Left kidney (tissue), 8 donors: ENCODE measurements at places on chromosomes 11 and 22.

- DNase-seq, result no peak
Measured at GRCh38 chr11:77479746-77480352, 6.0 kb upstream of the PAK1 start.

GRCh38 chr11:132717824-132718223 is 814.5 kb downstream of the OPCML start:
- no peak for DNase-seq

DNA sequence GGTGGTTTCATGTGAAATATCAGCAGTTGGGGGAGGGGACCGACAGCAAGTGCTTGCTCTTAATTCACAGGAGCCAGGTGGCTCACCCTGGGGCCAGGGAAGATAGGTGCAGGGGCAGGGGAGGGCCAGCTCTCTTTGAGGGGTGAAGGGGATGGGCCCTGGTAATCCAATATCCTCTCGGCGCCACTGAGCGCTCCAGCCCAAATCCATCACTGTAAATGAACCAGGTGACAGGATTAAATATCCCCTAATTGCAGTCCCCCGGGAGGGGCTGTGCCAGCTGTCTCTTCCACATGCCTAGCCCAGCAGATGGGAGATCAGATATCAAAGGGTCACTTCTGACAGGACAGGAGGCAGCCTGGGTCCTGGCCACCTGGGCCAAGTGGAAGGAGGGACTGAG is 531.8 kb upstream of the CADM1 start:
- peak; percentile 77 for DNase-seq

- DNase-seq, result peak; percentile 26
Measured at GRCh38 chr11:105689631-105690030, 79.8 kb downstream of the GRIA4 start.

GRCh38 chr11:72204886-72205285 is 11.7 kb upstream of the FOLR2 start:
- DNase-seq, result no peak

DNA sequence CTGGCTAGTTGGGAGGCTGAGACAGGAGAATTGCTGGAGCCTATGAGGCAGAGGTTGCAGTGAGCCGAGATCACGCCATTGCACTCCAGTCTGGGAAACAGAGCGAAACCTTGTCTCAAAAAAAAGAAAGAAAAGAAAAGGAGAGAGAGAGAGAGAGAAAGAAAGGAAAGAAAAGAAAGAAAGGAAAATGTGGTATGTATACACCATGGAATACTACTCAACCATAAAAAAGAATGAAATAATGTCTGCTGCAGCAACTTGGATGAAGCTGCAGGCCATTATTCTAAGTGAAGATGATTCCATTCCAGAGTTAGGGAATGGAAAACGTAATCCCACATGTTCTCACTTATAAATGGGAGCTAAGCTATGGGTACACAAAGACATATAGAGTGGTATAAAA is 30.8 kb downstream of the TTC28 start:
- no peak for DNase-seq

DNA sequence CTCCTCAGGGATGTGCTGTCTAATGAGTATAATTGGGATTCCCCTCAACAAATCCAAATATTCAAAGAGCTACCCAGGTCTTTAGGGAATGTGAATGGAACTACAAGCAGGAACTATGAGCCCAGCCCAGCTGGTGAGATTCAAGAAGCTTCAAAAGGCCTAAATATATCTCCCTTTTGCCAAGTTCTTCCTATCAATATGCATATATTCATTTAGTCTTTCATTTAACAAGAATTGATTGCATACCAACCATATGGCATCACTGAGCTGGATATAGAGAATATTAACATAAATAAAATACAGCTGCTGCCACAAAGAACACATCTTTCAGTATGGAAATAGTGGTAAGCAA is 58.9 kb upstream of the PRSS23 start:
- DNase-seq, result no peak

DNA sequence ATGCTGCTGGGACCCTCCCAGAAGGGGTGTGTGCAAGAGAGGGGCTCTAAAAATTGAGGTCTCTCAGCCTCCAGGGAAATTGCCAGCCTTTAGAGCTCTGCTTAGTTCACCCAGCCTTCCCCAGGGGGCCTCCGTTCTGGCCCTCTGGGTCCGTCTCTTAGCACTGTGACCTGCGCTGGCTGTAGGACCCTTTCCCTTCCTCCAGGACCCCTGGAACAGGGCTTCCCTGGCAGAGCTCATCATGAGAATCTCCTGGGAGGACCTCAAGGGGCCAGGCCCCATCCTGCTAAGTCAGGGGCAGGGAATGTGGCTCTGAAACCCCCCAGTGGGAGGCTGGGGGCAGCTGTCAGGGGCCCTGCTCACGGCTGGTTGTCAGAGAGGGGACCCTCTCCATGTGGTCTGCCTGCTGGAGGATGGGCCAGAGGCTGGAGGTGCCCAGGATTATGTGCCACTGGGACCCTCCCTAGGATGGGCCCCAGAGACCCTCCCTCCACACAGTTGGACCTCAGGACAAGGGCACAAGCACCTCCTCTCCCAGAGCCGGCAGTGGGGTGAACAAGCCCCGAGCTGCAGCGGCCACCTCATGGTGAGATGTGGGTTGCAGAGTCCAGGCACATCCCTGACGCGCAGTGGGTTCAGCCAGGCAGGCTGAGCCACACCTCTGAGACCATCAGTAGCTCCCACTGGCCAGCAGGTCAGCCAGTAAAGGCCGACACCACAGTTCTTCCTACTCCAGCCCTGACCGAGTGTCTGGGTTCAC is 27.1 kb upstream of the GAL start:
- no peak for DNase-seq

DNA sequence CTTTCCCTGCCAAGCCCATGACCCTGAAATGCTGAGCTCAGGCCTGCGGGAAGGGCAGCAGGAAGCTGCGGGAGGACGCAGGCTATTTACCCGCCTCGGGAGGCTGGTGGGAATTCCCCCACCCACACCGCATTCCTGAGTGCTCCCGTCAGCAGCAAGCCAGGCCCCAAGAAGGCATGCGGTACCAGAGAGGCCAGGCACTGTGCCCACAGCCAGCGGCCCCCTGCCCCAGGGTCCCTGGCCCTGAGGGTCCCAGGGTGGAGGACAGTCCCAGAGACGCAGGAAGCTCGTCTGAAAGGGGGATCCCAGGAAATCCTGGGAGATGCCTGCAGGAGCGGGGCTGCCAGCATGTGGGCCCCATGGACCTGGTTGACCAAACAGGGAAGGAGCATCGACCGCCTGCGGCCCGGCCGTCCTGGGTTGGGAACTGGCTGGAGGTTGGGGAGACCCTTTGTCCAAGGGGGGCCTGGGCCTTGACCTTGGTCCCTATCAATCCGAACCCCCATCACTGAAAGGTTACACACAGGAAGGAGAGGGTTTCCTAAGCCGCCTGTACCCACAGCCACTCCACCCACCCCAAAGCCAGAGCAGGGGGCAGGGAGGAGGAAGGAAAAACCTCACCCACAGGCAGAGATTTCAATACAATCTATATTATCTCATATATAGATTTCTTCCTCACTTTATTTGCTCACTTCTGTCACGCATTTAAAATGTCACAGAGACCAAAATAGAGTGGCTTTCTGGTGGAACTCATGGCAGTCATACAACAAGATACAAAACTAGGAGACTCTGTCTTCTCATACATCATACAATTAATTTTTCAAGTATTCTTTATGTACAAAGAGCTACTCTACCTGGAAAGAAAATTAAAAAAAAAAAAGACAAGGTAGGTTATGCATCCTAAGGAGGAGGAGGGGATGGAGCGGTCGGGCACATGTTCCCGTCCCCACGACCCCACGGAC is 17.1 kb downstream of the MAFF start:
- no peak for DNase-seq

DNA sequence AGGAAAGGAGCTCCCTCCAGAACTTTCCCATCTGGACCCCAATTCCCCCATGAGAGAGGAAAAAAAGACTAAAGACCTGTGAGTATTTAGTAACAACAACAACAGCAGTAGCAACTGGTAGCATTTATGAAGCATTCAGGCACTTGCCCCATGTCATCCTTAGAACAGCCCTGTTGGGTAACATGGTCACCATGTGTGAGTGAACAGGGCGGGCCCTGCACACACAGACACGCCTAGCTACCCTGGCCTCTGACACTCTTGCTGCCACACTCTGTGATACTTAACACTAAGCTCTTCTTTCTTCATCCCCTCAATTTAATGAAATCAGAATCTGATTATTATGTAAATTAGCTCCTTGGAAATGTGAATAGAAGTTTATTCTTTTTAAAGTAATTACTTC is 26.1 kb upstream of the SLC25A18 start:
- no peak for DNase-seq

- no peak for DNase-seq
Measured at GRCh38 chr22:23512348-23512705, 67.8 kb downstream of the IGLL1 start.

- no peak for DNase-seq
Measured at GRCh38 chr11:67376063-67376820, 2.8 kb upstream of the CLCF1 start.

GRCh38 chr11:114250993-114251814 is 45.0 kb upstream of the NNMT start:
- no peak for DNase-seq

DNA sequence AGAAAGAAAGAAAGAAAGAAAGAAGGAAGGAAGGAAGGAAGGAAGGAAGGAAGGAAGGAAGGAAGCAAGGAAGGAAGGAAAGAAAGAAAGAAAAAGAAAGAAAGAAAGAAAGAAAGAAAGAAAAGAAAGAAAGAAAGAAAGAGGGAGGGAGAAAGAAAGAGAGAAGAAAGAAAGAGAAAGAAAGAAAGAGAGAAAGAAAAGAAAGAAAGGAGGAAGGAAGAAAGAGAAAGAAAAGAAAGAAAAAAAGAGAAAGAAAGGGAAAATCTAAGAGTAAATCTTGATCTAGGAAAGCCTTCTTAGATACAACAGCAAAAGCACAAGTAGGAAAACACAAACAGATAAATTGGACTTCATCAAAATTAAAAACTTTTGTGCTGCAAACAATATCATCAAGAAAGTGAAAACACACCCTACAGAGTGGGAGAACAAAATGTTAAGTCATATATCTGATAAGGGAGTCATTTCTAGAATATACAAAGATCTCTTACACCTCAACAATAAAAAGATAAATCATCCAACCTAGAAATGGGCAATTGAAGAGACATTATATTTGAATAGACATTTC is 116.8 kb upstream of the FGF3 start:
- no peak for DNase-seq

- DNase-seq, result peak; percentile 64
Measured at GRCh38 chr11:13140028-13140870, 131.1 kb downstream of the RASSF10 start.

DNA sequence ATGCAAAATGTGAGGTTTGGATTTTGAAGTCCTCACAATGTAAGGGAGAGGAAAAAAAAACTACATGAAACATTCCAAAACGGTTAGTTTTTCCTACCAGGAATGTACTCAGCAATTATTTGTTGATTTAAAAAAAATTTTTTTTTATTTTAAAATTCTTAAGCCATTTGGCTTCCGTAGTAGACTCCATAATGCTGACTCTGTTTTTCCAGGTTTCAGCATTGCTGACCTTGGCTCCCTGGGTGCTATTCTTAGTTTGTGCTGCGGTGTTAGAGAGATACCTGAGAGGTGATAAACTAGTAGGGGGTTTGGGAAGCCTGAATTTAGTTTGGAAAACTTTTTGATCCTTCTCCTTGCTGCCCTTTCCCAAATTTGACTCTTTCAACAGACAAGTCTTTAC is 10.6 kb downstream of the STT3A start:
- DNase-seq, result no peak

DNA sequence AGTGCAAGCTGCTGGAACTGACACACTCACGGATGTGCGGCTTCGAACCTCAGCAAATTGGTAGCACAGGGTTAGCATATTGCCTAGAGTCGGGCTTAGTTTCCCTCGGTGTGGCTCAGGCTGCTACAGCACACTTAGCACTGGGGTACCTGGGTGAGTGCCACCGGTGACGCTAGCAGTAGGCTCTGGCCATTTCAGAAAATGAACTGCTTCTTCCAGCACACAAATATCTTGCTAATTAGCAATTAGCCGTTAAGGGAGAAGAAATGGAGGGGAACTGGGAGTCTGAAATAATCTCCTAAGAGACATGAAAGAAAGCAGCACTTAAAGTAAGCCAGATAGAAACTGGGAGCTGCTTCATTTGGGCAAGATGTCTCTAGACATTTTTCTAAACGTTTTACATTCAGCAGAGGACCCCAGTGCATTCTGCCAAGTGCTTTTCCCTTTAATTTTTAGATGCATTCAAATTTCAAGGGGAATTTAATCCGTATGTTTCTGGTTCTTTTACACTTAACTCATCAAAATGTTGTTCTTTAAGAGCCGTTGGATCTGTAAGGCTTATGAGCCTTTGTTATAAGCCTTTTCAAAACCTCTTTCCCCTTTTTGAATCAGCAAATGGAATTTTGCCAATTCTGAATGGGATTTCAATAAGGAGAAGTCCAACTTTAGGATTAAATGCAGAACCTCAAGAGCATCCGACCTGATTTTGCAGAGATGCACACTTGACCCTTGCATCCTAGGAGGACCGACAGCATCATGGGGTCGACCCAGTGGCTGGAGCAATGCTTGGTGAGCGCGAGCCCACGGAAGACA is 708.1 kb downstream of the NTM start:
- no peak for DNase-seq

- no peak for DNase-seq
Measured at GRCh38 chr22:29233277-29233877, 27.7 kb downstream of the EMID1 start.

DNA sequence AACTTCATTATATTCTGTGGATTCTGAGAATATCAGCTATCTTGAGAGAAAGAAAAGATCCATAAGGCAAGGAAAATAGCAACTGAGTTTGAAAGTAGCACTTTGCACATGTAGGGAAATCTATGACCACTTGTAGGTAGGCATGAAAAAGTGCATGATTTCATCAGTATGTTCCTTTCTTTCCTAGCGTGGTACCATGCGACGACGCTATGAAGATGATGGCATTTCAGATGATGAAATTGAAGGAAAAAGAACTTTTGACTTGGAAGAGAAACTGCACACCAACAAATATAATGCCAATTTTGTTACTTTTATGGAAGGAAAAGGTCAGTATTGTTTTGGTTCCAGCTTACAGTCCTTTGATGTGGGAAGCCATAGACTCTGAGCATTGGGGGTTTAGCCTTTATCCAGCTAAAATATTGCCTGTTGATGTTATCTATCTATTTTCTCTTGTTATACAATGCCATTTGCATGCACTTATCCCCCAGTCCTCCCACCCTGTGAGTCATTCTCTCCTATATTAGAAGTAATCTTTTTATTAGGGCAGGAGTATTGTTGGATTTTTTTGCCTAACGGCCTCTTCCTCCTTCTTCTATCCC is 60.9 kb downstream of the KDM2A start:
- no peak for DNase-seq

- no peak for DNase-seq
Measured at GRCh38 chr11:57432714-57433163, 5.8 kb upstream of the SLC43A3 start.
